Bronchial epithelial cell (primary cell): ENCODE measurements at places on chromosomes 12 and 14. TPM values are rescaled to one million over a fixed set of nuclear protein-coding genes. Genes with fewer than 3 reads are reported as not detected.

The LRRC43 gene
- under 0.01 and 0.51 TPM in 2 replicates for total RNA-seq

The TAS2R8 gene
- total RNA-seq = not detected in 2 replicates

The PRORP gene
- total RNA-seq = 21.6 and 24.5 TPM in 2 replicates

The RNASE7 gene
- total RNA-seq = 8.2 and 12.1 TPM in 2 replicates

The TCL1B gene
- total RNA-seq = not detected in 2 replicates

The GPD1 gene
- total RNA-seq = 0.26 and 0.53 TPM in 2 replicates

The IRAK3 gene
- 1.0 and 1.6 TPM in 2 replicates for total RNA-seq

The PRH2 gene
- 0.38 TPM in 1 of 2 replicates, not detected in the other for total RNA-seq

The GPR132 gene
- 0.13 TPM in 1 of 2 replicates, not detected in the other for total RNA-seq

The SERPINA10 gene
- total RNA-seq = not detected in 2 replicates

The SERPINA9 gene
- not detected in 2 replicates for total RNA-seq

The AQP6 gene
- total RNA-seq = under 0.01 TPM in 1 of 2 replicates, not detected in the other

The SLC25A3 gene
- total RNA-seq = 503 and 786 TPM in 2 replicates

The PKP2 gene
- 53.9 and 74.5 TPM in 2 replicates for total RNA-seq

The COCH gene
- total RNA-seq = 0.26 TPM in 1 of 2 replicates, not detected in the other

The SLC6A12 gene
- 0.26 TPM in 1 of 2 replicates, not detected in the other for total RNA-seq

The SDR9C7 gene
- 0.26 and 4.9 TPM in 2 replicates for total RNA-seq

The PLEKHD1 gene
- total RNA-seq = 0.26 TPM in 1 of 2 replicates, not detected in the other

The SMCO2 gene
- 1.7 and 1.8 TPM in 2 replicates for total RNA-seq

The NACA gene
- 1,412 and 1,419 TPM in 2 replicates for total RNA-seq

The CGRRF1 gene
- 19.7 and 20.6 TPM in 2 replicates for total RNA-seq

The ESPL1 gene
- 0.26 and 1.4 TPM in 2 replicates for total RNA-seq

The BEST3 gene
- total RNA-seq = not detected in 2 replicates

The KCNA5 gene
- not detected in 2 replicates for total RNA-seq

The JPH4 gene
- total RNA-seq = not detected in 2 replicates

The TAS2R31 gene
- 1.3 and 2.0 TPM in 2 replicates for total RNA-seq

The HOTAIR gene
- total RNA-seq = not detected in 2 replicates

The LBHD2 gene
- total RNA-seq = not detected in 2 replicates

The KCNH5 gene
- under 0.01 TPM in 2 replicates for total RNA-seq

The PRPF39 gene
- total RNA-seq = 23.4 and 26.9 TPM in 2 replicates

The ERBB3 gene
- 21.1 and 59.8 TPM in 2 replicates for total RNA-seq

The FAIM2 gene
- 0.53 TPM in 1 of 2 replicates, not detected in the other for total RNA-seq

The PUS7L gene
- total RNA-seq = 9.7 and 12.6 TPM in 2 replicates
